ENCODE measurements at places on chromosomes 16 and 17.
A peak's percentile ranks its signal among the peaks of the same experiment; 100 is the strongest.

- no peak for DNase-seq
Observed at GRCh38 chr16:24071666-24072360, 184.3 kb upstream of the CACNG3 start.

DNA sequence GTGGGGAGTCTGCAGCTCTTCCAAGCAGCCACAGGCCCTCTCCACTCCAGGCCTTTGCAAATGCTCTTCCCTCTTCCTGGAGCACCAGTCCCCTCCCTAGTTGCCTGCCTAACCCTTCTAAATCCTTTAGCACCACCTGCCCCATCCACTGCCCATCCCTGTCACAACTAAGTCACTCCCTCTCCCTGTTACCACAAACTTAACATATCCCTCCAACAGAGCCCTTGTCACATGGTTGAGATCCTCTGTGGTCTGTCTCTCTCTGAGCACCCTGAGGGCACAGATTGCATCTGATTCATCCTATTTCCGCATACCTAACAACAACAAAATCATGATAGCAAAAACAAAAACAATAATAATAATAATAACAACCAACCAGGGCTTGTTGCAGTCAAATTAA, 11.0 kb upstream of the BEAN1 start:
- no peak for DNase-seq

GRCh38 chr16:57529391-57530103, 6.8 kb downstream of the CCDC102A start:
- DNase-seq = no peak

DNA sequence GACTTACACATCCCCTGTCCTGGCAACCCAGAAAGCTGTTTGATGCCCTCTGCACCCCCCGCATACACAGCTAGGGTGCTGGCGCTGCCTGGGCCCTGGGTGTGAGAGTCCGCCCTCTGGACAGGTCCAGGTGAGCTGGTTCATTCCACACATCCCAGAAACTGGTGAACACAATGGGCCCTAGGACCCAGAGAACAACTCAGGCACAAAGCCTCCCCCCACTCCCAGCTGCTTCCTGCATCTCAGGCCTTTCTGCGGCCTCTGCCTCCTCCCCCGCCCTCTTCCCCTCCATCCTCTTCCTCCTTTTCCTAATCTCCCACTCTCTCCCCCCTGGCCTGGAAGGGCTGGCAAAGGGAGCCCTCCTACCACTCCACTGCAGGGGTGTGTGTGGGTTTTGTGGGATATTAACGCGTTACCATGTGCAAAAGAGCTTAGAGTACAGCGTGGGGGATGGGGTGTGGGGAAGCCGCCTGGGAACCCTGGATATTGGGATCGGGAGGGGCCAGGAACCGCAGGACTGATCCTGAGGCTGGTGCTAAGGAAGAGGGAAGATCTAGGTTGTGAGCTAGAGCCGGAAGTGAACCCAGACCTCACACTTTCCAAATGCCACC, 1.6 kb upstream of the PPP1R9B start:
- peak; percentile 63 for DNase-seq

DNA sequence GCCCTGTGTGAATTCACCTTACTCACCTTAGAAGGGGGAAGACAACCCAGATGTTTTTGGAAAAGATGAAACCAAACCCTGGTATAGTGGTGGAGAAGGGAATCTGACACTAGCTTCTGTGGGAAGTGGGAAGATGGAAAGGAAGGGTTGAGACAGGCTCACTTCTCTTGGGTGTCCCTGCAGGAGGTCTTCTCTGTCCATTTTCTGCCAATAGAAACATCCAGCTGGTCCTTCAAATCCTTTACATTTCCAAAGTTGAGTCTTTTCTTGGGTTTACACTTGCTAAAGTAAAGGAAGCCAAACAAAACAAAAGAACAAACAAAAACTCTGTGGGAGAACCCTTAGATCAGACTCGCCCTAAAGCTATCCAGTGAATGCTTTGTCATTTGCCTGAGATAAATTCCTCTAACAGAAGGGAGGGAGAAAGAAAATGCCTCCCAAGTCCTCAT, 10.2 kb downstream of the HOXB1 start:
- DNase-seq = no peak

DNA sequence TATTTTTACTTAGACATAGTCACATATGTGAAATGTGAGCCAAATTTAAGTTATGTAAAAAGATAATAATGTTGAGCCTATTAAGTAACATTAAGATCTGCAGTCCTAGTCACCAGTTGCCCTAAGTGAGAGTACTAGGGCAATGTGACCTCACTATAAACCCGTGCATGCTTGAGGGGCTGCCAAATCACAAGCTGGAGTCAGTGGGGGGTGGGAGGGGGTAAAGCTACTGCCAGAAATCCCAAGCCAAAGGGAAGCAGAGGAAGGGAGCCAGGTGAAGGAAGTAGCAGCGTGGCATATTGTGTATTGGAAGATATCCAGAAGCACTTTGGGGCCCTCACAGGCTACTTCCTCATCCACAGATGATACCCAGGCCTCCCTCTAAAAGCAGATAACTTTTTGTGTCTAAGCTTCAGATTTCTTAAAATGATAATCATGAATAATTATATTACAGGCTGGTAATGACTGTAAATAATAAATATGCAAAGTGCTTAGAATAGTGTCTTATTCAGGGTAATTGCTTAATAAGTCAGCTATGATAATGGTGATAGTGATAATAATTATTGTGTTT, 134.1 kb downstream of the CA10 start:
- DNase-seq = no peak

DNA sequence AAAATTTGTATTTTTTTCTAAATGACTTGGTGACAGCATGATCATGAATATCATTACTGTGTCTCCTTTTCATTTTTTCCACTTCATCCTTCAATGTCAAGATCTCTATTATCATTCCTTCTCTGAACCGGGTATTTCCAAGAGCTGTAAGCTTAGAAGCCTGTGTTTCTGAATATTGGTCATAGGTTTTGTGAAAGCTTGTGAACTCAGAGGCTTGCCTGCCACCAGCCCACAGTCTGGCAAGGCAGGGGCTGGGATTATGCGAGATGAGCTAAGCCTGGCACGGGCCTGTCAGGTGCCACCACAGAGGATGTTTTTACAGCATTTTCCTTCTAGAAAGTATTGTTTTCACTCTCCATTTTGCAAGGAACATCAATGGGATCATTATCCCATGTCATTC, 92.8 kb downstream of the MYH10 start:
- DNase-seq = no peak

GRCh38 chr17:57145347-57145746, 60.3 kb downstream of the AKAP1 start:
- no peak for DNase-seq

GRCh38 chr17:63406689-63407330, 39.3 kb downstream of the CYB561 start:
- DNase-seq = peak; percentile 95

DNA sequence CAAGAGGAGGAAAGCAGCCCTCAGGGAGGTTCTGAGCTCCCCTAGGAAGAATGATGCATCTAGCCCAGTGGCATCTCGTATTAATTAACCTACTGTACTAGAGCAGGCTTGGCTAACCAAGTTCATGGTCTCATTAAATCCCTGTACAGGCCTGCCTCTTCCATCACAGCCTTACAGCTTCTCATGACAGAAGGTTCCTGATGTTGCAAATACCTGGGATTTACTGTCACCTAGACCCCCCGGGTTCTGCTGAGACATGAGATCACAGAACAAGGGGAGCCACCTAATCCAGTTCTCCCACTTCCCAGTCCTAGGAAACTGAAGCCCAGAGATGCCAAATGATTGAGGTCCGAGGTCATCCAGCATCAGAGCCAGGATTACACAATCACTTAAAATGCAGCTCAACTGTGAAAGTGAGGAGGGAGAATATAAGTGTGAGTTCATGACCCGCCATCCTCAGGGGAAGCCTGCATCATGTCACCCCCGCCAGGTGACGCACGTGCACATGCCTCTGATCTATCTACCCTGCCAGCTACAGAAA, 23.9 kb downstream of the ACLY start:
- peak; percentile 76 for DNase-seq

GRCh38 chr16:54931120-54932014, 702 bp downstream of the IRX5 start:
- no peak for DNase-seq

DNA sequence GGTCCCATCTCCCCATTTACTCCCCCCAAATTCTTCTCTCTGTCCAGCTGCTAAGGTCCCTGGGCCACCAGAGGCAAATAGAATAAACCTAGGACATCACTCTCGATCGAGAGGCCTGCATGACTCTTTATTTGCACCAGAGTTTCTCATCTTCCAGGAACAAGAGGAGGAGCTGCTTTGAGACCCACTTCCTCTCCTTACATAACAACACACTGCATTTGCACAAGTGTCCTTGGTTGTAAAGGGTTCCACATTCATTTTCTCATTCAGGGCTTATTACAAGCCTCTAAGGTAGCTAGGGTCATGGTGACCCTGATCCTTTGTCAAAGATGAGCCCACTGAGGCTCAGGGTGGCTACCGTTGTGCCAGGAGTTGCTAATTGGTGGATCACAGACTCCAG, 38.1 kb upstream of the RHOT1 start:
- DNase-seq = no peak

- no peak for DNase-seq
Observed at GRCh38 chr17:49739641-49740271, 24.2 kb downstream of the FAM117A start.

Data from astrocyte of the cerebellum (primary cell).